ENCODE measurements at places on chromosomes 12 and 14.

DNA sequence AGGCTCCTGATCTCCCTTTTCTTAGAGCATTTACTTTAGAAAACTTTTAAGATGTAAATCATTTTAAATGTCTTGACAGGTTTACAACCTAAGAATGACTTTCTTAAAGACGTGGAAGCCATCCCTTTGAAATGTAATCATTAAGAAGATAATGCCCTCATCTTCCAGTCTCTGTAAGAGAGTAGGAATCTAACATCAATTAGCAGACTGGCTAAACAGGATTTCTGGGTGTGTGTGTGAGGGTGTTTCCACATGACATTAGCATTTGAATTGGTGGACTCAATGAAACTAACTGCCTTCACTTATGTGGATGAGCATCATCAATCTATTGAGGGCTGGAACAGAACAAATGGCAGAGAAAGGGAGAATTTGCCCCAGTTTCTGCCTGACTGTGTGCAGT lies 329.5 kb downstream of the RPL10L start:
- DNase-seq: no peak

- DNase-seq: no peak
These were observed 37.2 kb downstream of the BEGAIN start for GRCh38 chr14:100549834-100550625.

DNA sequence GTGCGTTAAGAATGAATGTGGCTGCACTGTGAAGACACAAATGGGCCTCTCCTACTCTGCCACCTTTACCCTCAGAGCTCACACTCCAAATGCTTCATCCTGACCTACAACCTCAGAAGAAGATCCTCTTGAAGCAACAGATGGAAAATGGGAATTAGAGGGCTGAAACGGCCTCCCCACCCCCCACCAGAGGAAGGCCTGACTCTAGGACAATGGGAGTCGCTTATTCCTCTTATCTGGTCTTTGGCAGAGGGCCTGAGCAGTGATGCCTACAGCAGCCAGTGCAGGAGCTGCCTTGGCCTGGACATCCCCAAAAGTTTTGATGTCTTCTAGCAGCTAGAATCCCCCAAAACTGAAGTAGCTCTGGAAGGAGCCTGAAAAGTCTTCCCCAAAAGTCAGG lies 29.2 kb downstream of the BTBD7 start:
- DNase-seq: no peak

DNA sequence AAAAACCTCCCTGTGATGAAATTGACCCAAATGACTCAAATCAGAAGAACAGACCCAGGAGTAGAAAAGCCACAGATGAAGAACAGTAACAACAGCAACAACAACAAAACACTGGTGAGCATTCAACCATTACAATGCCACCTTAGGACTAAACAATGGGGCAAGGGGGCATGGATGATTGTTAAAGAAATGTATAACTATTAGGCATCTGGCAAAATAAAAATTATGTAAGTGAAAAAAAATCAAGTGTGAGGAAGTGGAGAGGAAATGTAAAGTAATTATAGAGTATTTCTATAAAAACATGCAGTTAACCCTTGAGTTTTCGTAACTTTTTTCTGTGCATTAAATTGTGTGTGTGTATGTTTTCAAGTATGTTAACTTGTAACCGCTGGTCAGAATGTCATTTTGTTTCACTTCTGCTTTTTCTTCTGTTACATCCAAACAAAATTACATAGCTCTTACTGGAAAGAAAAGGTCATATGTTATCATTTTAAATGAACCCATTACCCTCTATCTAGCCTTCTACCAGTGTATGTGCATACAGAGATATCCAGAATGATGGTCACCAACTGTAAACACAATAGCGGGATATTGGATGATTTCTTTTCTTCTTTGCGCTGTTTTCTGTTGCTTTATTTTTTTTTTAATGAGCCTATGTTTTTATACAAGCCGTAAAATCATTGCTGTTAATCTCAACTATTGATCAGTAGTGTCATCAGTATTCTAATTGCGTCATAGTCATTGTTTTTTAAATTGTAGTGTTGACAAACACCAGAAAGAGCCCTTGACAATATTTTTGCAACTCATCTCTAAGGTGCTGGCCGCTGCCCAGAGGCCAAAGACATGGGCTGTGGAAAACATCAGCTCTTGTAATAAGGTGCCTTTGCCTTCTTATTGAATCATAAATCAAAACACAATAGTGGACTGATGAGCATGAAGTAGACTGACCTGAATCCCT lies 170.6 kb downstream of the CRADD start:
- no peak for DNase-seq

DNA sequence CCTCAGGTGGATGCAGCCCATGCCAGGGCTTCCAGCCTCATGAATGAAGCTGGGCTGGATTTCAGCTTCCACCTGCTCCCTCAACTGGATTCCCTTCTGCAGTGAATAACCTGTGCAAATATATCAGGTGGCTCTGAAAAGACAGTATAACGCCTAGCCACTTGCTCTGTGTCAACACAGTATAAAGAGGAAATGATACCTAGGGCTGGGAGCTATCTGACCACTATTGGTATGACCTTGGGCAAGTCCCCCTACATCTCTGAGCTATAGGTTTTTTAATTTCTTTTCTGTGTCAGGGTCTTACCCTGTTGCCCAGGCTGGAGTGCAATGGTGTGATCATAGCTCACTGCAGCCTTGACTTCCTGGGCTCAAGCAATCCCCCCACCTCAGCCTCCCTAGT lies 19.8 kb downstream of the ISM2 start:
- DNase-seq: no peak

GRCh38 chr12:10067264-10067663 lies 31.5 kb downstream of the CLEC1A start:
- DNase-seq: no peak

GRCh38 chr12:111975161-111975931 lies 37.6 kb downstream of the TMEM116 start:
- DNase-seq: no peak

- no peak for DNase-seq
These were observed 42.5 kb downstream of the GIT2 start for GRCh38 chr12:109953656-109954055.

DNA sequence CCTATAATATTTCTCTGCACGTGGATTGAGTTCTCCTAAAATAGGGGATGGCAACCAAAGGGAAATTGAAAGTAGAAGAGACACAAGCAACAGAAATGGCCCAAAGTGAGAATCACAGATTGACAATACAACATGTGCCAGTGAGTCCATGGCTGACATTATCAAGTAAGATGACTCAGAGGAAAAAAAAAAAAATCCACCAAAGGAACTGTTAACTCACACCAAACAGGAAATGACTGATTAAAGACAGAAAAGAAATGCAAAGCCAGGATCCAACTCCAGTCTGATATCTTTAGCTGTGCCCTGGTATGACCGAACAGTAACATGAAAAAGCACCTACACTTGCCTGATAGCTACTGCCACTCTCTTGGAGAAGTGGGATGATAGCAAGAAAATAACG lies 485.0 kb downstream of the PRKD1 start:
- no peak for DNase-seq

DNA sequence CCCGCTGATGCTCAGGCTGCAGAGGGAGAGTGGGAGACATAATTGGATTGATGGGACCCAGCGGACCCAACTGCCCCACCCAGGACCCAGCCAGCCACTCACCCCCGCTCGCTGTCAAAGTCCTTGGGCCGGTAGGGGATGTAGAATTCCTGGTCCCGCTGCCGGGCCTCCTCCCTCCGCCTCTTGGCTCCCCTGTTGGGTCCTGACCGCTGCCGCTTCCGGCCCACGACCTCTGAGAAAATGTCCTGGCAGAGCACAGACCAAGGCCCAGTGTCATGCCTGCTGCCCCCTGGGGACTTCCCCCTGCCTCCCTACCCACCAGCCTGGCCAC lies 13.5 kb downstream of the CFAP73 start:
- no peak for DNase-seq

DNA sequence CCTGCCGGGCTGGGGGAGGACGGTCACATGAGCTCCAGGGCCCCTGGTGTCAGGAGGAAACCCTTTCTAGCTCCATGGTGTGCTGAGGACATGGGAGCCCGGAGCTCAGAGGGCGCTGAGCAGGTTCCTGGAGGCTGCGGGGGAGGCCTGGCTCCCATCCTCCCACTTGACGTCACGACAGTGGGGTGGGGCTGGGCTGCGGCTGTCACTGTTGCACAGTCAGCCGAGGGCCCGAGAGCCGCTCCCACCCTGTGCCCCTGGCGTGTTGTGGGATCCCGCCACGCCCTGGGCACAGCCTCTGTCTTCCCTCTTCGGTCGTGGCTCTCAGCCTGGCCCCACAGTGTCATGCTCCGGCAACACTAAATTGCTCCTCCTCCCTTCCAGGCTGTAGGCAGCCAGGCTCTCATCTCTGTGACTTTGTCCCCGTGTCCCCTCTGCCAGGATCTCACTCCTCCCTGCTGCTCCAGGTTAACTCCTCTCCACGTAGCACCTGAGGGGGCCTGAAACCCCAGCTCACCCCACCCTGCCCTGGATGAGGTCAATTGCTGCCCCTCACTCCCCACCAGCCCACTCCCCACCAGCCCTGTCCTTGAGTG lies 33.0 kb downstream of the BEGAIN start:
- no peak for DNase-seq

DNA sequence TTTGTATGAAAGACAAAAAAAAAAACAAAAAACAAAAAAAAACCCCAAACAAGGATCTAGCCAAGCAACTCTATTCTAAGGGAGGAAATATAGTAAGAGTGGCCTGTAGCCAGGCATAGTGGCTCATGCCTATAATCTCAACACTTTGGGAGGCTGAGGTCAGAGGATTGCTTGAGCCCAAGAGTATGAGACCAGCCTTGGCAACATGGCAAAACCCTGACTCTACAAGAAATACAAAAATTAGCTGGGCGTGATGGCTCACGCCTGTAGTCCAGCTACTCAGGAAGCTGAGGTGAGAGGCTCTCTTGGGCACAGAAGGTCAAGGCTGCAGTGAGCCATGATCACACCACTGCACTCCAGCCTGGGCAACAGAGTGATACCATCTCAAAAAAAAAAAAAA lies 47.9 kb downstream of the TMEM117 start:
- DNase-seq: no peak

DNA sequence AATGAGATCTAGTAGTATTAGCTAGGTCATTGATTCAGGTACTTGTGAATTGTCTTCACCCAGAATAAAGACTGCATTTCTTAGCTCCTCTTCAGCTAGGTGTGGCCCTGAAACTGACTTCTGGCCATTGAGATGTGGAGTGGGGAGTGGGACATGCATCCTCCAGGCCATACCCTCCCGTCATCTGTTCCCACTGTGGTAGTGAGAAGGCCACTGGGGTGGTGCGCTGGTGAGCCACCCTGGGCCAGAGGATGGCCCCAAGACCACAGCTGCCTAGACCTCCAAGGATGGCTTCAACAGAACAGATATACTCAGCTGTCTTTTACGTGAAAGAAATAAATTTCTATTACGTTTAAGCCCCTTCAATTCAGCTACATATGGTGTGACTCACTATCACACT lies 36.5 kb downstream of the TRIM9 start:
- no peak for DNase-seq

GRCh38 chr14:105839425-105840265 lies 313.3 kb downstream of the TMEM121 start:
- DNase-seq: no peak

GRCh38 chr12:131192951-131193350 lies 239.2 kb downstream of the ADGRD1 start:
- DNase-seq: no peak

GRCh38 chr14:74064883-74065282 lies 19.4 kb downstream of the ALDH6A1 start:
- no peak for DNase-seq

DNA sequence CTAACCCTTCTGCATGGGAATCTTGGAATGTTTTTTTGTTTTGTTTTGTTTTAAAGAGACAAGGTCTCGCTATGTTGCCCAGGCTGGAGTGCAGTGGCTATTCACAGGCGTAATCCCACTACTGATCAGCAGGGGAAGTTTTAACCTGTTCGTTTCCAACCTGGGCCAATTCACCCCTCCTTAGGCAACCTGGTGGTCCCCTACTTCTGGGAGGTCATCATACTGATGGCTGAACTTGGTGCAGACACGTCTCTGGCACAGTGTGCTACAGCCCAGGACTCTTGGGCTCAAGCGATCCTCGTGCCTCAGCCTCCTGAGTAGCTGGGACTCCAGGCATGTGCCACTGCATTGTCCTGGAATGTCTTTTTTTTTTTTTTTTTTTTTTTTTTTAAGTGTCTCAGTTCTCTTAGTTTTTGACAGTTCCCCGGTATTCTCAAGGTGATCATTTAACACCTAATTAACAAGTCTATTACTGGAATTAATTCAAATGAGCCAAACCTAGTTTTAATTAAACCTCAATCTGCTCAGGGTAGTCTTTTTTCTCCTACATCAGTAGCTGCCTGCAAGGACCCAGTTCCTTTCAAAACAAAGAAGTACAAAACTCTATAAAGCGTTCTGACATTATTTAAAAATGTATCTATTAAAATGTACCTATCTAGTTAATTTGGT lies 49.0 kb upstream of the ISM2 start:
- DNase-seq: no peak

DNA sequence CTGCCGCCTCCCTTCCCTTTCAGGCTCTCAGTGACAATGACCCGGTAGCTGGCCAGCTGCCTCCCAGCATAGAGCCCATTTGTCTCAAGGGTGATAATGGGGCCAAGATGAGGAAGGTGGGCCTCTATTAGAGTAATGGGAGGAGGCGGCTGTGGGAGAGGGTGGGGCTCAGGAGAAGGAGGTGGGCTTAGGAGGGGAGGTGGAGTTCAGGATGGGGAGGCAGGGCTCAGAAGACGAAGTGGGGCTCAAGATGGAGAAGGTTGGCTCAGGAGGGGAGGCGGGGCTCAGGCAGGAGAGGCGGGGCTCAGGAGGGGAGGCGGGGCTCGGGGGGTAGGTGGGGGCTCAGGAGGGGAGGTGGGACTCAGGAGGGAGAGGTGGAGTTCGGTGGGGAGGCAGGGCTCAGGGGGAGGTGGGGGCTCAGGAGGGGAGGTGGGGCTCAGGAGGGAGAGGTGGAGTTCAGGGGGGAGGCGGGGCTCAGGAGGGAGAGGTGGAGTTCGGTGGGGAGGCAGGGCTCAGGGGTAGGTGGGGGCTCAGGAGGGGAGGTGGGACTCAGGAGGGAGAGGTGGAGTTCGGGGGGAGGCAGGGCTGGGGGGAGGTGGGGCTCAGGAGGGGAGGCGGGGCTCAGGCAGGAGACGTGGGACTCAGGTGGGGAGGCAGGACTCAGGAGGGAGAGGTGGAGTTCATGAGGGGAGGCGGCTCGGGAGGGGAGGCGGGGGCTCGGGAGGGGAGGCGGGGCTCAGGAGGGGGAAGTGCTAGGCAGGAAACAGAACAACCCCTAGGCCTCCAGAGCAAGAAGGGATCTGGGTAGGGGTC lies 36.8 kb downstream of the IQSEC3 start:
- DNase-seq: no peak

DNA sequence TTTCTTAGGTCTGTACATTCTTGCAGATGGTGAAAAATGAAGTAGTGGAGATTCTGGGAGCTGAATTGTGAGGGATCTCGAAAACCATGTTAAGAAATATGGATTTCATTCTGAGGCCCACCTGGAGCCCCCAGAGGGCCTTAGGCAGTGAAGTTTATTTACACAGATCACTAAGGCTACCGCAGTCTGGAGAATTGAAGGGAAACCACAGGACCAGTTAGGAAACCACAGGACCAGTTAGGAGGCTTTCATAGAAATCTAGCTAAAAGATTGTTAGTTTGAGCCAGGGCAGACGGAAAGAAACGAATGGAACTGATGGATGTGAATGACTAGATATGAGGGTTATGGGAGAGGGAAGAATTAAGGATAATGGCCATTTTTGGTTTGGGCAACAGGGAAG lies 7.2 kb downstream of the CBLN3 start:
- DNase-seq: no peak
